ENCODE measurements at places on chromosomes 5 and 9.

GRCh38 chr9:131676431-131676972, 63.4 kb downstream of the RAPGEF1 start:
- H3K27me3 ChIP-seq, result no peaks in the 10 kb centered on the region
- peak overlapping the region; percentile 97 for H3K27ac ChIP-seq
- no peaks in the 10 kb centered on the region for H3K36me3 ChIP-seq
- DNase-seq, result no peak
- H3K4me1 ChIP-seq, result peaks cover 44% of the 10 kb centered on the region

- no peak overlapping the region for H3K27ac ChIP-seq
- H3K4me1 ChIP-seq, result peaks cover 4% of the 10 kb centered on the region
- no peaks in the 10 kb centered on the region for H3K27me3 ChIP-seq
- no peak overlapping the region for H3K4me3 ChIP-seq
- no peak for DNase-seq
- no peaks in the 10 kb centered on the region for H3K36me3 ChIP-seq
Measured at GRCh38 chr5:59685191-59685530, 208.4 kb downstream of the PDE4D start.

GRCh38 chr5:119055294-119055693, 15.6 kb upstream of the DMXL1 start:
- H3K36me3 ChIP-seq, result no peaks in the 10 kb centered on the region
- H3K27me3 ChIP-seq, result no peaks in the 10 kb centered on the region
- no peak for DNase-seq
- H3K27ac ChIP-seq, result no peak overlapping the region
- H3K4me1 ChIP-seq, result no peaks in the 10 kb centered on the region

DNA sequence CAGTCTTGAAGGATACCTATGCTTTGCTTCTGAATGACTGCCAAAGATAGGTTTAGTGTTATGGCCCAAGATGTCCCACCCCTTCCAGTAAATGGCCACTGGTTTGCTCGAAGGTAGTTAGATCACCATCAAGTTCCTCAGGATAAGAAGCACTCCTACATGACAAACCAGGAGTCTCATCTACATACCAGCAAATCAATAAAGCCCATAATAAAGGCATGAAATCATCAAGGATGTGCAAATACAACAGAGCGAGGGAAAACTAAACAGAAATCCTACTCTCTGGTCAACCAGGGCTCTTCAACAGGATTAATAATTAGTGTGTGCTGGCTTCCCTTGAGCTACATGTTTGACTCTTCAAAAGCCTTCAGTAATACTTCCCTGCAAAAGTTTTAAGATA, 141.0 kb downstream of the LHFPL2 start:
- H3K4me3 ChIP-seq, result no peak overlapping the region
- H3K4me1 ChIP-seq, result peaks cover 14% of the 10 kb centered on the region
- no peak for DNase-seq

DNA sequence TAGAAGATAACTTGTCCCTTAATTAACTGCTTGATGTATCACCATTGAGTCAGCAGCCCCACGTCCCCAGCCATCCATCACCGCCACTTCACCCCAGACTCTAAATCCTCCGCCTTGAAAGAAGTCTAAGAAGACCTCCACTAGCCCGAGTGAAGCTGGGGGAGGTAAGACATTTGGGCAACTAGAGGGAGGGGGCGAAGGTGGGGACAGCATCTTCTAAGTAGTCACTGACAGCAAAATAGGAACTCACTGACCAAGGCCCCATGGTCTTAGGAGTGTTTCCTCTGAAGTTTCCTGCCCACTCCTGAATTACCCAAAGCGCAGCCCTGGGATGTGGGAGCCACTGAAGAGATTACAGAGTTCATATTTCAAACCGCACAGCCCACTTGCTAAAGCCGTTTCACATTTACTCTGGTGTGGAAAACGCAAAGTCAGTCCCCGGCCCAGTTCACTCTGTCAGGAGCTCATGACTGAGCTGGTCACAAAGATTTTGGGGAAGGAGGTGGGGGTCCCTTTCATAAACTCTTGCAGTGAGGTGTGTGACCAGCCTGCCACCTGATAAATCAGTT, 107.4 kb downstream of the LHFPL2 start:
- no peaks in the 10 kb centered on the region for H3K36me3 ChIP-seq
- no peak overlapping the region for H3K4me3 ChIP-seq
- no peak for DNase-seq
- no peaks in the 10 kb centered on the region for H3K27me3 ChIP-seq
- peak overlapping the region; percentile 22 for H3K27ac ChIP-seq

DNA sequence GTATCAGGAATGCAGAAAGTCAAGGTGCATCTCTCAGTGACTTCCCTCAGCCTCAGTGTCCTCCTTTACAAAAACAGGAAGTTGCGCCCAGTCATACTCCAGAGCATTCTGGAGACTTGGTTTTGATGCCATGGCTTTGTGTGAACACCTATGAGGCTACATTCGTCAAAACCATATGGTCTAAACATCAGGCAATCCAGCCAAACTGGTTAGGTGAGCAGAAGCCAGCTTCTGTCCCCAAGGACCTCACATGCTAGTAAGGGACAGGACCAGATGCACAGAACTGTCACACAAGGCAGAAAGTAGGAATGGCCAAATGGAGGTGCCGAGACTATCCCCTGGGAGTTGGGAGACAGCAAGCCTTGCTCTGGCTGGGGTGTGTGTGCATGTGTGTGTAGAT, 217.2 kb downstream of the MELK start:
- H3K27ac ChIP-seq, result no peak overlapping the region
- DNase-seq, result no peak
- H3K4me1 ChIP-seq, result no peaks in the 10 kb centered on the region
- H3K36me3 ChIP-seq, result no peaks in the 10 kb centered on the region
- no peaks in the 10 kb centered on the region for H3K27me3 ChIP-seq
- no peak overlapping the region for H3K4me3 ChIP-seq

All from uterus (tissue), 4 donors.